ENCODE measurements at places on chromosomes 12 and 14.

- no peak for DNase-seq
These were observed 3.7 kb upstream of the DNAJC14 start for GRCh38 chr12:55833056-55833455.

DNA sequence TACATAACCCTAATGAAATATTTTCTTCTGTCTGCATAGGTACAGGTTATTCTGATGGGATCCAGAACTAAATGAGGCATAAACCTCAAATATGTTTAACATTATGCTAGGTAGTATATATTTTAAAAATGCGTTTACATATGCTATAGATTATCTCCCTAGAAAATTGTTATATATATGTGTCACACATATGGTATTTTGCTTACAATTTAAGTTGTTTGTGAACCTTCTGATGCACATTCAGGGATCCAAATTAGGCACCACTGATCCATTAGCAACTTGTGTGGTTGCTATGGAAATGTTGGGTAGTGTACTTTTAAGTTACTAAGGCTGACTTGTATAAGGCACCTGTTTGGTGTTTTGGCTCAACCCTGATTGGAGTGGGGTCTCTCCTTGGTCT, 456.7 kb downstream of the AEBP2 start:
- DNase-seq, result no peak

DNA sequence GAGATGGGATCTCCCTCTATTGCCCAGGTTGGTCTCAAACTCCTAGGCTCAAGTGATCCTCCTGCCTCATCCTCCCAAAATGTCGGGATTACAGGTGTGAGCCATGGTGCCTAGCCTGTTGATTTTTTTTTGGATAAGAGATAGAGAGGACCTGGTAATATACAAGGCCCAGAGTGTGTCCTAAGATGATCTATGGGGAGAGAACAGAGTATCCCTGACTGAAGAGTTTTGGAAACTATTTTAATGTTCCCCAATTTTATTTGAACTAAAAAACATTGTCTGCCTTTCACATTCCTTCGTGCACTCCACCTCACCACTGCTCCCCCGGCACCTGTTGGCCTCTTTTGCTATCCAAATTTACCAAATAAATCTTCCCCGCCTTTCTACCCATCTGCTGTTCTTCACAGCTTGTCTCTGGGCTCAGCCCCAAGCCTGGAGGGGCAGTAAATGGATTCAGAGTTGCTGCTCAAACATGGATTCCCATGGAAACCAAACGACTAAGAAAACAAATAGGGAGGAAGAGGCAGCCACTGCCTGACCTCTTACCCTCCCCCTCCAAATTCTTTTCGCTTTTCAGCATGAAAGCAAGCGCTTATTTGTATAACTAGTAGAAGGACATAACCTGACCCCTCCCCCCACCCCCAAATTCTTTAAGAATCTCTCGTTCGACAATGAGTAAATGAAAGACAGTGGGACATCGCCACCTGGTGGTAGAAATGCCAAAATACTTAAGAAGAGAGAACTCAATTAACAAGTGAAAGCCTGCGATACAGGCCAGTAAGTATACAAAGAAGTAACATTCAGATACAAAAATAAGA, 22.6 kb downstream of the OR10G3 start:
- peak; percentile 73 for DNase-seq

DNA sequence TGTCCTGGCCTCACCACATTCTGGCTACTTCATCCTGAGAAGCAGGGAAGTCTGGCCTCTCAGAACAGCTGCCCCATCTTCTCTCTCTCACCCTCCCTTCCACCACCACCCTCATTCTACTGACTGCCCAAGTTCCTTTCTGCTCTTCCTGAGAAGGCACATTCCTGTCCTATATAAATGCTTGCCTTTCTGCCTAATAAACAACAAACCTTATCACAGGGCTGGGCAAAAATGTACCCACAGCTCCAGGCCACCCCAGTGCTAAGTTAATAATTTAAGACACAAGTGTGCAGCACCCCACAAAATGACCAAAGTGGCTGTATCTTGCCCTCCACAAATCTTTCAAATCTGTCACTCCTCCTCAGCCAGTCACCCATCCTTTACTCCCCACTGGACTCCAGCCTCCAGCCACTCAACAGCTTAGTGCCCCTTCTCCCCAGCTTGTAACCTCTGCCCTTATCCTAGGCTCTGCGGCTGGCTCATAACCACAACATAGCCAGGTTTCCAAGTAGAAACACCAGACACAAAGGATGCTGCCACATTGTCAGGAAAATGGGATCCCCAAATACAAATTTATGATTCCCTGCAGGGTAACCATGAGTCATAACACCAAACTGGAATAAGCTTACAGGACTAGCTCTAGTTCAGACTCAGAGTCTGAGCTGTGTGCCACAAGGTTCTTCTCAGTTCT, 15.0 kb downstream of the OXA1L start:
- DNase-seq, result no peak

GRCh38 chr12:49109641-49110463, 795 bp downstream of the LMBR1L start:
- peak; percentile 26 for DNase-seq

- no peak for DNase-seq
These were observed 333.7 kb downstream of the EGLN3 start for GRCh38 chr14:33617154-33617553.

GRCh38 chr14:75109877-75110276, 17.0 kb downstream of the NEK9 start:
- DNase-seq, result no peak

DNA sequence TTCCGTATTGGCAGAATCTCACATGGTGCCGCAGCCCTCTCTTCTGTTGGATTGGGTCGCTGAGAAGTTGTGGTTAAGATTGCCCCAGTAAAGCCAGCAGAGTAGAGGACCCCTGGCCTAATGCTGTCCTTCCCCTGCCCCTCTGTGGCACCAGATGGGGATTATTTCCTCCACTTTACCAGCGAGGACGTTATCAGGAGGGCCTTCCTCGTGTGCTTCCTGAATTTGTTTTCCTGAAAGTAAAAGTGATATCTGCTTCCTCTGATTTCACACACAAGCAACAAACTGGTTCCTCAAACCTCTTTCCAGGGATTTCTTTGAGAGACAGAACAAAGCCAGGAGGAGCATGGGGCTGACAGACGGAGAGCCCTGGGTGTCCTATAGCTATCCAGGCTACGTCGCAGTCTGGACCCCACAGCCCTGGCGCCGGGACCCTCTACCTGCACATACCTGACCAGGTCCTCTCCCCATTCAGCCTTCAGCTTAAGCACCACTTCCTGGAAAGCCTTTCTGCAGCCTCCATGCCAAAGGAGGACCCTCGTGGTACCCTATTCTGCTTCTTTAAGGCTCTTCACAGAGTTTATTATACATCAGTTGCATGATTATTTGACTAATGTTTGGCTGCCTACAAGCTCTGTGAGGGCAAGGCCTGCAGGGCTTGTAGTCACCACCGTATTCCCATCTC, 314.8 kb upstream of the FKBP4 start:
- DNase-seq, result peak; percentile 12

- DNase-seq, result no peak
These were observed 2.3 kb upstream of the KRT5 start for GRCh38 chr12:52522346-52523011.

GRCh38 chr14:61768240-61768639, 6.0 kb downstream of the SNAPC1 start:
- no peak for DNase-seq

- DNase-seq, result no peak
These were observed 16.4 kb upstream of the KERA start for GRCh38 chr12:91074154-91074709.

GRCh38 chr12:130592641-130593040, 123.5 kb downstream of the RIMBP2 start:
- DNase-seq, result no peak

- DNase-seq, result no peak
These were observed 64.2 kb downstream of the ELK3 start for GRCh38 chr12:96258104-96258961.

DNA sequence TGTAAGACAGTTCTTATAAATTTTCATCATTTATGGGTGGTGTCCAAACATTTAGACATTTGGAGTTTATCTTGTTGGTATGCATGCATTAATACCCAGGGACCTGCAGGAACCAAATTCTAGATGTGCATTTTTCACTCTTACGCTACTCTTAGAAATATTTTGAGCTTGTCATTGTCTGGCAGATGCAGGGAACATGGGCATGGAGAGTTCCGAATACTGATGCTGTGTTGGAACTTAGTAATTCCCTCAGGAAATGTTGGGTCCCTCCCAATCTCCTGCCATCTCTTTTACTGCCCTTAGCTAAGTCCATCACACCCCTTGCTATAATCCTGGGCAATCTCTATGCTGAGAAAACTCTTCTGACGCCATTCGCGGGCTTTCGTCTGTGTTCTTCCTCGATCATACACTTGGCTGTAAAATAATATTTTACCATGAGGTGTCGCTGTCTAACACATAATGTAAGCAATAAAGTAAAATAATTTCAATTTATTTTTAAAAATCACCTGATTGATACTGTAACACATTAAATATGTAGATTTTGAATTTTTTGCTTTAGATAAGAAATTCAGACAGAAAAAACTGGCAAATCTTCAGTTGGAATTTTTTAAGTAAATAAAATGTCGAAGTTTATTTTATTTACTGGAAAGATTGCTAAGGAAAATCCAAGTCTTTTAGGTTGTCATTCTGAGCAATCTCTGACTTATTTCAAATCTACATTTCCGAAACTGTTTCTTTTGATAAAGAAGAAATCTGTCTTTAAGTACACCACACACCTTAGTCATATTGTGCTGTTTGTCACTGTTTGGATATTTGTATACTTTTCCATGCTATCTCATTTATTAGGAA, 304.1 kb upstream of the SSTR1 start:
- DNase-seq, result peak; percentile 16

DNA sequence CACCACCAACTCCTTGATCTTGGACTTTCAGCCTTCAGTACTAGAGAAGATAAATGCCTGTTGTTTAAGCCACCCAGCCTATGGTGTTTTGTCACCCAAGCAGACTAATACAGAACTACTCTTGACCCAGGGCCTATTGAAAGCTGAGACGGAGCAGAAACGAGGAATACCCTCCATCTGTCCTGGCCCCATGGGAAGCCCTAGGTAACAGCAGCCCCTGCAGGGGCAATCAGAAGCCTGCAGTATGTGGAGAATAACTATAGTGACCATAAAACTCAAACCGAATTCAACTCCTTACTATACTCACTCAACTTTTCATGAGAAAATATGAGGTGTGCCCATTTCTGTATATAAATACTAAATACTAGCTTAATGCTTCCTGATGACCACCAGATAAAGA, 307.4 kb downstream of the NUAK1 start:
- DNase-seq, result no peak
